Stimulated activated CD8-positive, alpha-beta memory T cell treated with anti-CD3 and anti-CD28 coated beads, Interleukin-7, amount 100 ng/mL, for 48 hours (primary cell): ENCODE measurements at places on chromosomes 2 and 18.
A peak's percentile ranks its signal among the peaks of the same experiment; 100 is the strongest.

GRCh38 chr18:43158381-43158780 is 42.9 kb upstream of the RIT2 start:
- no peak for DNase-seq

DNA sequence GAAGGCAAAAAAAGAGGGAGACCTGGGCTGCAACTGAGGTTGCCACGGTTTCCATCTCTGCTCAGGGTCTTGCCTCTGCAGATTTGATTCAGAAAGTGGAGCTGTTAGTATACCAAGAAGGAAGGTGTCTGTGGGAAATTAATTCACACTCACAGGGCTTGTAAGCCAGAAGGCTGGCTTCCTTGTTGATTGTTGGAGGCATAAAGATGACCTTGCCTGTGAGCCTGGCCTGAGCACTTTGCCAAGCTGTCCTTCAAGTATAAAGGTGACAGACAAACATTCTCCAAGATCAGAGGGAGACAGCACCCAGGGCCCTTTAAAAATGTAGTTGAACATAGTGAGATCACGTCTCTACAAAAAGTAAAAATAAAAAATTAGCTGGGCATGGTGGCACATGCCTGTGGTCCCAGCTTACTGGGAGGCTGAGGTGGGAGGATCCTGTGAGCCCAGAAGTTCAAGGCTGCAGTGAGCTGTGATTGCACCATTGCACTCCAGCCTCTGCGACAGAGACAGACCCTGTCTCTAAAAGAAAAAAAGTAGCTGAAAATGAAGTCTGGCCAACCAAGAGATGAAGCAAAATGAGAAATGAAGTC is 91.2 kb upstream of the UXS1 start:
- DNase-seq: no peak

GRCh38 chr2:101900375-101900774 is 91.4 kb upstream of the IL1R2 start:
- DNase-seq: peak; percentile 8

- DNase-seq: no peak
These were observed 74.0 kb downstream of the BCL2 start for GRCh38 chr18:63245600-63245999.

GRCh38 chr18:31275722-31276463 is 42.1 kb upstream of the DSG1 start:
- no peak for DNase-seq

DNA sequence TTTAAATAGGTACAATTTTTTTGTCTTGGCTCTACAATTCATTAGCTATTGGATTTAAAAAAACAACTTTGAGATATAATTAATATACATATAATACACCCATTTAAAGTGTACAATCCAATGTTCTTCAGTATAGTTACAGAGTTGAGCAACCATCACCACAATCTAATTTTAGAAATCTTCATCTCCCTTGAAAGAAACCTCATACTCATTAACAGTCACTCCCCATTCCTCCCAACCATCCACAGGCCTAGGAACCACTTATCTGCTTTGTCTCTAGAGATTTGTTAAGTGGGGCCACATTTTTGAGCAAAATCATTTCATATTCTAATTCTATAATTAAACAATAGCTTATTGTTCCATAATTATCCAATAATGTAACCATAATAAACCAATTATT is 32.6 kb downstream of the MRPL33 start:
- DNase-seq: no peak

DNA sequence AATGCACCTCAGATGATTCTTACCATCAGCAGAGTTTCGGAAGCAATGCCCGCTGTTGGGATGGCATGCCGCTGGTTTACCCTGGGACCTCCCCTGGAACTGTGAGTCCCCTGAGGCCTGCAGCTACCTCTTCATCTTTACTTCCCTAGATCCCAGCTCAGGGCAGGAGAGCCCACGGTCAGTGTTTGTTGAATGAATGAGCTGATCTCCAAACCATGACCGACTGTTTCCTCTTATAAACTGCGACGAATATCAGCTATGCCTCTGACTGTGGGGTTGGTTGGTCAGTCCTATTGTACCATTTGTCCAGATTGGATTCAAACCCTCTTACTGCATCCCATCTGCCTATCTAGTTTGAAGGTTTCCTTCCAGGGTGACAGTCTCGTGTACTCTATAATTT is 64.4 kb downstream of the DDX1 start:
- DNase-seq: no peak

DNA sequence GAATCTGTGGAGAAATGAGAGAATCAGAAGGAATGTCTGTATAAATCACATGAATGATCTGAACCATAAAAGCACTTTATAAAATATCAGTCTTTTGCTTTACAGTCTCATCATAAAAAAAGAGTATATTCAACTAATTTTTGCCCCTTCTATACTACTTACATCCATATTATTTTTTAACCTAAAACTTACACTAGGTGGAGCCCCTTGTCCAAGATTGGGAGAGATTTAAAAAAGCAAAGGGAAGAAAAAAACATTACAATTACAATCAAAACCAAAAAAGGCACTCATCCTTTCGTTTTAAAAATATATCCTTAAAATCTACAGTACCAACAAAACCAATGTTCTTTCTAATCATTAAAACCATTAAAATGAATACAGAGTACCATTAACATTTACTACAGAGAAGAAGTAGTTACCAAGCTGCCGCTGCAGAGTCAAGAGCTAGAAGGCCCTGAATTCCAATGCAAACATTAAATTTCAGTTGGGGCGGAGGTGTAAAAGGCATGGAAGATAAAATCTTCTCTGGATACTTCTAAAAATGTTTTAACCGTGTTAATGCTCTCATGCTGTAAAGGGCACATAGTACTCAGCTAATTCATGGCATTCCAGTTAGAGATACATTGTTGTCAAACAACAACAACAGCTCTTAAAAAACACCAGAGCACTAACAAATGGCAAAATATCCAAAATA is 56.7 kb upstream of the EPB41L3 start:
- DNase-seq: no peak
